IMR-90 (cell line): ENCODE measurements at places on chromosomes 7 and 10.

DNA sequence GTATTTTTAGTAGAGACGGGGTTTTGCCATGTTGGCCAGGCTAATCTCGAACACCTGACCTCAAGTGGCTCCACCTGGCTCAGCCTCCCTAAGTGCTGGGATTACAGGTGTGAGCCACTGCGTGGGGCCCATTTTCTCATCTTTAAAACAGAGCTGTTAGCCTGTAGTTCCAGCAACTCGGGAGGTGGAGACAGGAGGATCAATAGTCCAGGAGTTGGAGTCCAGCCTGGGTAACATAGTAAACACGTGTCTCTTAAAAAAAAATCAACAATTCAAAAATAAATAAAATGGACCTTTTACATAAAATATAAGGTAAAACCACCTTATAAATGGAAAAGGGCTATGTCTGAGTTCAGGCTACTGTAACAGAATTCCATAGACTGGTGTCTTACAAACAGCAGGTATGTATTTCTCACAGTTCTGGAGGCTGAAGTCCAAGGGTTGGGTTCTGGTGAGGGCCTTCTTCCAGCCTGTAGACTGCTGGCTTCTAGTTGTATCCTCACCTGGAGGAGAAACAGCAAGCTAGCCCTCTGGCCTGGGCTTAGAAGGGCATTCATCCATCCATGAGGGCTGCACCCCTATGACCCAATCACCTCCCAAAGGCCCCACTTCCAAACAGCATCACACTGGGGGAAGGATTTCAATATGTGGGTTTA is 7.0 kb upstream of the PVRIG start:
- no peak overlapping the region for H3K4me3 ChIP-seq
- H3K4me1 ChIP-seq = no peaks in the 10 kb centered on the region
- DNase-seq = no peak

- H3K36me3 ChIP-seq = no peaks in the 10 kb centered on the region
- no peaks in the 10 kb centered on the region for H3K27me3 ChIP-seq
- H3K4me3 ChIP-seq = no peak overlapping the region
- DNase-seq = peak; percentile 92
- peaks cover 29% of the 10 kb centered on the region for H3K4me1 ChIP-seq
Observed at GRCh38 chr7:30750683-30751650, 968 bp upstream of the INMT start.

DNA sequence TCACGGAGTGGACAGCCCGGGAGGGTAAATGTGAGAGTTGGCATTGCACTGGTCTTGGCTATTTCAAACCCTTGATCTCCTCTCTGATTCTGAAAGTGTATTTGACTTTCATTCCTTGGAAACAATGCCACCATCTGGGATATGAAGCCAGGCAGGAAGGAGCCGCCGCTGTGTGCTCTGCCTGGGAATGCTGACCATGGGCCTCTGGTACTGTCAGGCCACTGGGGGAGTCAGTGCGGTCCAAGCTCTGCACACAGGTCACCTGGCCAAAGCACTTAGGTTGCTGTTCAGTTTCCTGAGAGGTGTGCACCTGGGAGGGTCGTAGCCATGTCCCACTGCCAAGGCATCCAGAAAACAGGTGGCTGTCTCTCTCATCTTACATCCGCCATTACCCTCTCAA is 68.5 kb upstream of the SHH start:
- H3K4me3 ChIP-seq = no peak overlapping the region
- H3K27me3 ChIP-seq = no peaks in the 10 kb centered on the region
- peaks cover 14% of the 10 kb centered on the region for H3K4me1 ChIP-seq
- DNase-seq = no peak

DNA sequence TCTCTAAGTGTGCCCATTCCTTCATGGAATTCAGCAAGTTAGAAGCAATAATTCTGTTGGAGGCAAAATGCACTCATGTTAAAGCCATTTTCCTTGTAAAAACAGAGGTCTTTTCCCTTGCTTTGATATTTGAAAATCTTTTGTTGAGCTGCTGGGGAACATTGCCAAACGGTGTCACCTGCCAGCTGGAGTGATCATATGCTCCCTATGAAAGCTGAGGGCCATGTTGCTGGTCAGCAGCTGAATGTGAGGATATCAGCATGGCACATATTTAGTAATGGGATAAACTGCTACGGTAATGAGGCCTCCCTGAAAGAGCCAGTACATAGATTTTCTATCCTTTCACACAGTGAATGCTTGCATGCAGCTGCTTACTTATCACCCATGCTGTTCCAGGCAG is 224.3 kb downstream of the THSD7A start:
- H3K4me1 ChIP-seq = no peaks in the 10 kb centered on the region
- DNase-seq = no peak
- H3K36me3 ChIP-seq = no peaks in the 10 kb centered on the region
- no peaks in the 10 kb centered on the region for H3K27me3 ChIP-seq
- H3K4me3 ChIP-seq = no peak overlapping the region

- no peaks in the 10 kb centered on the region for H3K36me3 ChIP-seq
- H3K4me1 ChIP-seq = no peaks in the 10 kb centered on the region
- peaks cover 20% of the 10 kb centered on the region for H3K27me3 ChIP-seq
- no peak overlapping the region for H3K4me3 ChIP-seq
Observed at GRCh38 chr10:96651998-96652431, 65.2 kb upstream of the TM9SF3 start.

DNA sequence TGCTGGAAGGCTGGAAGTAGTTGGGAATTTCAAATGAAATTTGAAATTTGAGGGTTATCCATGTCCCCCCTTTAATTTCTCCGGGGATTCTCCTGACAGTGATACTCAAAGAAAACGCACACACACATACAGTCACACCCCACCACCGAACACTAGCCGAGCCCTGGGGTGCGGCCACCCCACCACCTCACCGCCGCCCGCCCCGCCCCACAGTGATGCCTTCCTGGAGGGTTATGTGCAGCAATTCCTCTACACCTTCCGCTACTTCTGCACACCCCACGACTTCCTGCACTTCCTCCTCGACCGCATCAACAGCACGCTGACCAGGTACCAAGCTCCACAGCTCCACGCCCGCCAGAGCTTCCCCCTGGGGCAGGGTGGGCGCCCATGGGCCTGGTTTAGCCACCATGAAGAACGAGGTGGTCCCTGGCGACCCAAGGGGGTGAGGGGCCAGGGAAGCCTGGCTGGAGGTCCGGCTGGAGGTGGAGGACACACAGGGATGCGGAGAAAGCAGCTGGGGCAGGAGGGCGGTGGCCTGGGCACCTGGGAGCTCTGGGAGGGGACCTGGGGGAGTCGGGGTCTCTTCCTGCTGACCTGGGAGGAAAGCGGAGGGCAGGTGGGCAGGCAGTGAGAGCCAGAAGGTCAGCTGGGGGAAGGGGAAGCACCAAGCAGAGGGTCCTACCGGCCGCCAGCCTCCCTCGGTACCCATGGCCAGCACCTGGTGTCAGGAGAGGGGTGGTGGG is 19.4 kb upstream of the UTF1 start:
- no peaks in the 10 kb centered on the region for H3K36me3 ChIP-seq
- no peak overlapping the region for H3K27ac ChIP-seq
- no peak overlapping the region for H3K4me3 ChIP-seq
- no peak for DNase-seq
- H3K4me1 ChIP-seq = no peaks in the 10 kb centered on the region
- H3K27me3 ChIP-seq = no peaks in the 10 kb centered on the region

GRCh38 chr7:70728872-70729552 is 402.9 kb upstream of the GALNT17 start:
- DNase-seq = no peak
- H3K36me3 ChIP-seq = no peaks in the 10 kb centered on the region
- no peaks in the 10 kb centered on the region for H3K27me3 ChIP-seq
